Pulmonary artery endothelial cell (primary cell): ENCODE measurements at places on chromosomes 13 and 19.

- no peak for DNase-seq
Observed at GRCh38 chr19:46494941-46495785, 504 bp downstream of the PNMA8B start.

GRCh38 chr13:33968520-33969507 lies 150.9 kb downstream of the RFC3 start:
- DNase-seq, result no peak

DNA sequence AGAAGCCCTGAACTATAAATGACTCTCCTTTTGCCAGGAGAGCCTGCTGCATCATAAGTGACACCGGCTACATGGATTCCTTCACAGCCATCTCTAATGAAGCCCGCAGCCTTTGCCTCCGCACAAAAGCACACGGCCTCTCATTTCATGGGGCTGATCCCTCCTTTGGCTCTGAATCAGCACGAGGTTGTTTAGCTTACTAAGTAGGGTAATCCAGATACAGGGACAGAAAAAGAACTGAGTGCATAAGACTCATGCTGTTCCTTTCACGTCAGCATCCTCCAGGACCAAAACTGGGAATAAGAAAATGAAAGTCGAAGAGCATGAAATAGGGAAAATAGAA lies 136.3 kb downstream of the DCT start:
- DNase-seq, result no peak

DNA sequence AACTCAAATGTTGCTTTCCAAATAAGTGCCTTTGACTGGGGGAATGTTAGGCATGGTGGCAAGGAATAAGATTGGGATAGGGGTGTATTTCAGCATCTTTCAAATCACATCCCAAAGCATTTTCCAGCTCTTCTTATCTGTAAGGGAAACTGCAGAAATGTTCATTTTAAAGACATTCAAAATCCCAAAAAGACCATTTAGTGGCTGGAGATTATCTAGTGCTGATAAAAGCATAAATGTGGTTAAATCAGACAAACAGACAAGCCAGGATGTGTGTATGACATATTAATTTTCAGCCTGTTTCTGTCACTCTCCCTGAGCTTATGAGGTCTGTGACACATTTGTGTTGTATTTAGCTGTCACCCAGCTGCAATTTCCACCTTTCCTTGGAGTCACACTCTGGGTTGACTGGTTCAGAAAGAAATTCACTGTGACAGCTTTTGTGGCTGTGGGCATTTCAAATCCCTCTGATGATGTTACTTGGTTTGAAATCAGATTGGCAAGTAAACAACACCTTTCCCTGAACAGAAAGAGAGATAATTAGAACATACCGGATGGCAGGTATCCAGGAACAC lies 69.7 kb upstream of the SIAH3 start:
- DNase-seq, result no peak

DNA sequence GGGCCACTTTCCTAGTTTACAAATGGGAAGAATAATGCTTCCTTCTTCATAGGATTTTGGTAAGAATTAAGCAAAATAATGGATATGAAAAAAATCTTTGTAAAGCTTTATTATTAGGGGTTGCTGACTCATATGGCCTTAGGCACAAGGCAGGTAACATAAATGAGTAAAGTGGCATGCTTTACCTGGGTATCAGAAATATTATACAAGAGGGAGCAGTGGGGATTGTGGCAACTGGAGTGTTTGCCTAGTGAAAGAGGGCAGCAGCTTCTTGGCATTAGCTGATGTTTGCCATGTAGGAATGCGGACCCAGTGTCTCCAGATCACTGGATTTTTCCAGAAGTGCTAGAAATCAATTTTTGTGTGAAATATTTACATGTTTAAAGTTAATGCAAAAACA lies 19.5 kb downstream of the WDFY2 start:
- DNase-seq, result no peak

DNA sequence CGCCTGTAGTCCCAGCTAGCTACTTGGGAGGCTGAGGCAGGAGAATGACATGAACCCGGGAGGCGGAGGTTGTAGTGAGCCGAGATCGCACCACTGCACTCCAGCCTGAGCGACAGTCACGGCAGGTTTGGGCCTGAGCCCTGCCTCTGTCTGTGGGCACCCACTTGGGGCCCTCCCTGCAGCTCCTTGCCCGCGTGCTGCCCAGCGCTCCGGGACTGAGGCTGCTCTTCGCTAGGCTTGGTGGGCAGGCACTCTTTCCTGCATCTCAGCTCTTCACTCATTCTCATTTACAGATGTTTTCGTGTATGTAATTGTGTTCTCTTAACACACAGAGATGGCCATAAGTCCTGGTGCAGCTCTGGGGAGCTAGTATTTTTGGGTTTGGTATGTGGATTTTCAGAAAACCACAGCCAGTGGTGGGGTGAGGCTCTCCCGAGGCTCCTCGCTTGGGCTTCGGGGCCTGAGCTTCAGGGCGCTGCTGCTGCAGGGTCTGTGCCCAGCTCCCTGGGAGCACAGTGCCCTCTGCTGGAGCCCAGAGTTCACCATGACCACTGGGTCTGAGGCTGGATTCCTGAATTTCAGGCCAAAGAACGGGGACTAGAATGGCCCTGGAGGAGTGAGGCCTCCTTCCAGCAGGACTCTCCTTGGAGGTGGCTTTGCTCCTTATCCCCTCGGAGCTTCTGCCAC lies 15.2 kb downstream of the UPF1 start:
- no peak for DNase-seq

DNA sequence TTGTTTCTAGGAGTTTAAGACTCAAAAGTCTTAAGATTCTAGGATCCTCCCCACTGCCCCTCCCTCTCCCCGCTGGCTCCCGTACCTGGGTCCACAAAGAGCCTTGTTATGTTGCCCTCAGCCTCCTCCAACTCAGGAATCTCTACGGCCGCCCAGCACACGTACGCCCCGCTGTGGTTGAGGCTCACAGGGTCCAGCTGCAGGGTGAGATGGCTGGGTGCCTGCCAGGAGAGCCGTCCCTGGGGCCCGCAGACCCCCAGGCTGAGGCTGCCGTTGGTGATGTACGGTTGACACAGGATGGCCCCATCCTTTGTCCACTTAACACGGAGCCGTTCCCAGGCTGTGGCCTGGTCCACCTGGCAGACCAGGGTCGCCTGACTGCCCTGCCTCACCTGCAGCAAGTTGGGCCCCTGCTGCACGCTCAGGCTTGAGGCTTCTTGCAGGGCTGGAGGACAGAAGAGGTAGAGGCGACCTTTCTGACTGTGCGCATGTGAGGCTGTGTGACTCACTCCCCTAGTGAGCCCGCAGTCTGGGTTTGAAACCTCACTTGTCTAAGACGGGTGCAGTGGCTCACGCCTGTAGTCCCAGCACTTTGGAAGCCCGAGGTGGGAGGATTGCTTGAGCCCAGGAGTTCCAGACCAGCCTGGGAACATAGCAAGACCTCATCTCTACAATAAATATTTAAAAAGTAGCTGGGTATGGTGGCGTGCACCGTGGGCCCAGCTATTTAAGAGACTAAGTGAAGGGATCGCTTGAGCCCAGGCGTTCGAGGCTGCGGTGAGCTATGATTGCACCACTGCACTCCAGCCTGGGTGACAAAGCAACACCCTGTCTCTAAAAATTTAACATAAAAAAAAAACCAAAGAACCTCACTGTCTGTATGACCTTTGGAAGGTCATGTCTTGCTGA lies 4.0 kb downstream of the TMIGD2 start:
- DNase-seq, result no peak

DNA sequence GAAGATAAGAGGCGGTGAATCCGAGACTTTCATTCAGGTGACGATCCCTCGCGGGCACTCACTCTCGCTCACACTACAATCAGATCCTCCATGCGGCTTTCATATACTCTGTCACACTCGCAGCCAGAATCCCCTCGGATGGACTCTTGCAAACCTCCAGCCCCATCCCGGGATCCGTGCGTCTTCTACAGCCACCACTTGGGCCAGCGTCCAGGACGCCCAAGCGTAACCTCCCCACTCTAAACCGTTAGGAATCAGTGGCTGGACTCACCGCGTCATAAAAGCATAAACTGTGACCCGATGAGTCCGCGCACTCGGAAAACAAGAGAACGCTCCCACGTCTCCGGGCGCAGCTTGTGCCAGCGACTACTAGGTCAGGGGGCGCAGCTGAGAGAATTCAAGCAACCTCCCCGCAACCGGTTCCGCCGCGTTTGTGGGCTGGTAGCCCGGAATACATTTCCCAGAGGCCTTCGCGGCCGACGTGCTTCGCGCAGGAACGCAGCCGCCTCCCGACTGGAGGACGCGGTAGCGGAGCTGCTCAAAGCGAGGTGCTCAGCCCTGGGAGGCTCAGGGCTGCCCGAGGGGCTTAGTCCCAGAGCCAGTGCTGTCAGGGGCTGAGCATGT lies 27.6 kb downstream of the ZNF607 start:
- peak; percentile 59 for DNase-seq

DNA sequence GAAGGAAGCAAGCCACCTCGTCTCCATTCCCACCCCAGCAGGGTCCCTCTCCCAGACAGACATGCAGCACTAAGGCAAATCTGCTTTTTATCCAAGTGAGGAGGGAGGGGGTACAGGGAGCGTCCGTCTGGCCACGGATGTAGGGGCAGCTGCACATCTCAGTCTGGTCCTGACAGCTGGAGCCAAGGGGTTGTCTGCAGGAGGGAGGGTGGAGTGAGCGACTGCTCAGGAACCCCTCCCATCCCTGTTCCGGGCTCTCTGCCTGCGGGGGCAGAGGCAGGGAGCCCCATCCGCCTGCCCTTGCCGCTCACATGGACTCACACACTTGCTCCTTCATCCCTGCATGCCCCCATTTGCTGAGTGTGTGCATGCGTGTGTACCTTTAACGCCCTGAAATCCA lies 2.5 kb downstream of the TMEM190 start:
- no peak for DNase-seq

DNA sequence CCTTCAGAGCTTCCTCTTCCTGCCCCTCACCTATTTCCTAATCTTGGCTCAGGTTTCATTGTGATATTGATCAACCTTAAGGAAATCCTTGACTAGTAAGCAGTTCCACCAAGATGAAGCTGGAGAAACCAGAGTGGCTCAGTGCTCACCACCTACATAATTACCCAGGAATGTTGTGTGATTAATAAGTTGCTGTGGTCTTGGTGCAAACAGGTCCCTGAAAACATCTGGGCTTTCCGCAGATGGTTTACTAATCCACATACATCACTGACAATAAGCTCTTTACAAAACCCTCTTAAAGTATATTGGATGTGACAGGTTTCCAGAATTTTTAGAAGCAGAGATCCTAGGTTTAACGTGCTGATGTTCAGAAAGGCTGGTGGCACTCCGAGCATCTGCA lies 8.6 kb upstream of the SERP2 start:
- DNase-seq, result no peak

- no peak for DNase-seq
Observed at GRCh38 chr19:34847393-34847792, 74.4 kb upstream of the ZNF599 start.

GRCh38 chr13:71866335-71867130 lies 471 bp downstream of the DACH1 start:
- DNase-seq, result no peak

DNA sequence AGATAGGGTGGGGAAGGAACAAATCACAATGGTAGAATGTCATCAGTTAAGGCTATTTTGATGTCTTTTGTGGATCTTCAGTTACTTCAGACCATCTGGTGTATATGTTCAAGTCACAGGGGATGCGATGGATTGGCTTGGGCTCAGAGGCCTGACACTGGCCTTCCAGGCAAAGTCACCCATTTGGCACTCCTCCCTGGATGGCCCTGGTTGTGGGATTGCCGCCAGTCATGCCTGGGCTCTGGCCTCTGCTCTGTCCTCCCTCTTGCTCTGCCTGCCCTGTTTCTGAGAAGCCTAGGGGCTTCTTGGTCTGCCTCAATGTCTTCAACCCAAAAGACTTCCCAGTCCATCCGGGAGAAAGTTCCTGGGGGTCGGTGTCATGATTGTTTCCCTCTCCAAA lies 50.2 kb downstream of the ZNF146 start:
- no peak for DNase-seq
